Lung (tissue), 17 donors: ENCODE measurements at places on chromosomes 2 and 18. TPM values are rescaled to one million over a fixed set of nuclear protein-coding genes. Genes with fewer than 3 reads are reported as not detected.

- H3K36me3 ChIP-seq = no peaks in the 10 kb centered on the region
- DNase-seq = no peak
- H3K4me3 ChIP-seq = no peak overlapping the region
- H3K4me1 ChIP-seq = no peaks in the 10 kb centered on the region
Observed at GRCh38 chr2:48651158-48651790, 33.6 kb downstream of the GTF2A1L start.

Gene FOXI3
- total RNA-seq = not detected

Gene CDH20
- not detected for total RNA-seq

DNA sequence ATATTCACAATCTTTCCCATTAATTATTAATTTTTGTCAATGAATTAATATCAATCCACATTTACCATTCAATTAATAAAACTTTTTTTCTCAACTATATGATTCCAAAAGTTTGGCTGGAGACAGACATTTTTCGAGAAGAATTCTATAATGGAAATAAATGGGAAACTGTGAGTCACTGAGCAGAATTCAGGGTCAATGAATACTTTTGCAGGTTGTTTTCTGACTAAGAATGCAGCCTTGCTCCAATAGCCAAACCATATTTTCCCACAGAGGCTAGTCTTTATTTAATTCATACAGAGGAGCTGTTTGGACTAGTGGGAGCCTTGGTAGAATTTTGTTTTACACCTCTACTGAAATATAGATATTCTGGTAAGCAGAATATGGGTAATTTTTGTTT is 82.3 kb downstream of the ARHGAP28 start:
- no peak overlapping the region for H3K27ac ChIP-seq
- H3K36me3 ChIP-seq = peaks cover 5% of the 10 kb centered on the region
- H3K4me3 ChIP-seq = no peak overlapping the region
- no peaks in the 10 kb centered on the region for H3K4me1 ChIP-seq
- no peaks in the 10 kb centered on the region for H3K27me3 ChIP-seq

GRCh38 chr2:18346344-18346743 is 214.1 kb downstream of the RDH14 start:
- no peaks in the 10 kb centered on the region for H3K27me3 ChIP-seq
- H3K27ac ChIP-seq = no peak overlapping the region
- no peaks in the 10 kb centered on the region for H3K36me3 ChIP-seq
- H3K4me3 ChIP-seq = no peak overlapping the region
- peak; percentile 18 for DNase-seq
- H3K4me1 ChIP-seq = no peaks in the 10 kb centered on the region

DNA sequence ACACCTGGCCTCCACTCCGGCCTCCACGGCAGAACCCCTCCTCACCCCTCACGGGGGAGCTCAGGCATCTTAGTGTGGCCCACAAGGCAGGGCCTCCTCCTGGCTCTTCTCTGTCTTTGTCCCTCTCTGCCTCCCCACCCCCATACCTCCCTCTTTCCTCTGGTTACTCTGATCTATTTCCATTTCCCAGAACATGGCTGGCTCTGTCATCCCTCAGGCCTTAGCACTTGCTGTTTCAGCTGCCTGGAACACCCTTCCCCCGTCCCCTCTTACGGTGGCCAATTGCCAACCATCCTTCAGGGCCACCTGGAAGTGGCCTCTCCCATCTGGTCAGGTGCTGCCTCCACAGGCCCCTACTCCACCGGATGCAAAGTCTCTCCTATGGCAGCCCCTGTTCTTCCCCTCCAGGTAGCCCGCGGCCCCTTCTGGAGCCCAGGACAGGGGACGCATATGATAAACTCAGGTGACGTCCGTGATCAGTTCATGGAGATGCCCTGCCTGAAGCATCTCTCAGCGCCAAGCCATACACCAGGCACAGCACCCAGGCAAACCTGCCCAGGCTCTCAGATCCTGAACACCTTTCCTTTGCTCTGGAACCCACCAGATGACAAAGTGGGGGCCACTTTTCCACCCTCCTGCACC is 3.6 kb upstream of the ECEL1 start:
- no peaks in the 10 kb centered on the region for H3K4me1 ChIP-seq
- no peaks in the 10 kb centered on the region for H3K36me3 ChIP-seq
- H3K4me3 ChIP-seq = no peak overlapping the region
- H3K27me3 ChIP-seq = peaks cover 29% of the 10 kb centered on the region
- no peak for DNase-seq

- H3K27me3 ChIP-seq = no peaks in the 10 kb centered on the region
- H3K36me3 ChIP-seq = no peaks in the 10 kb centered on the region
- H3K4me3 ChIP-seq = no peak overlapping the region
Observed at GRCh38 chr18:26703170-26703930, 155.0 kb upstream of the KCTD1 start.

Gene ICOS
- total RNA-seq = 3.1 TPM

GRCh38 chr2:3066831-3067230 is 310.8 kb downstream of the EIPR1 start:
- no peaks in the 10 kb centered on the region for H3K36me3 ChIP-seq
- H3K4me1 ChIP-seq = no peaks in the 10 kb centered on the region
- no peak overlapping the region for H3K4me3 ChIP-seq

Gene PDCL3
- total RNA-seq = 19.7 TPM

Gene SEPTIN10
- total RNA-seq = 117 TPM

DNA sequence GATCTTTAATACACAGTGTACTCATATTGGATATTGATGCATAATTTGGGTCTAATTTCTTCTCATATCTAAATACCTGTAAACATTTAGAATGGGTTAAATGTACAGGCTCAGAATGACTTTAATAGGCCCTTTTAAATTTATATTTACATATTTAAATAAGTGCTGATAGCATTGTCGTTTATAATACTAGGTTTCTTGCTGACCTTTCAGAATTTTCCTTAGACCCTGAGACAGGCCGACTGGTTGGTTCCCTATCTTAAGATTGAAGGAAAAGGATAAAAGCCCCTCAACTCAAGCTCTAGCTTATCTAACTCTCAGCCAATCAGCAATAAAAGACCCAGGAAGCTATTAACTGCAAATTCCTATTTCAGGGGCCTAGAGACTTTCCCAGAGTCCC is 67.8 kb upstream of the HNMT start:
- no peak overlapping the region for H3K27ac ChIP-seq
- no peaks in the 10 kb centered on the region for H3K27me3 ChIP-seq
- no peak overlapping the region for H3K4me3 ChIP-seq

- no peaks in the 10 kb centered on the region for H3K27me3 ChIP-seq
- no peaks in the 10 kb centered on the region for H3K36me3 ChIP-seq
- no peaks in the 10 kb centered on the region for H3K4me1 ChIP-seq
Observed at GRCh38 chr18:42872838-42873237, 242.6 kb downstream of the RIT2 start.

Gene CYP27A1
- total RNA-seq = 38.3 TPM

DNA sequence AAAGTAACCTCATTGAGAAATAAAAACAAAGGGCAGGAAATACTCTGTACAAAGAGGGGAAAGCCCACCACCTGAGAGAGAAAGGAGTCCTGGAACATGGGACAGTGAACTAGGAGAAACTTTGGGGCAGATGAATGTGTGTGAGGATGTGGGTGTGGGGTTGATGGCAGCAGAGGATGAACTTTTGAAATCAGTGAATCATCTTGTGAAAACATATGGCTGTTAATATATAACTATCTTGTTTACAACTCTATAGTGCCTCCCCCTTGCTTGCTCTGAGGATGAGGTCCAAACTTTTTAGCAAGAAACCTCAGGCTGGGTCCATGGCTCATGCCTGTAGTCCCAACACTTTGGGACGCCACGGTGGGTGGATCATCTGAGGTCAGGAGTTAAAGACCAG is 171.8 kb upstream of the LHCGR start:
- no peaks in the 10 kb centered on the region for H3K36me3 ChIP-seq
- no peaks in the 10 kb centered on the region for H3K27me3 ChIP-seq
- no peaks in the 10 kb centered on the region for H3K4me1 ChIP-seq

Gene SP140
- 6.7 TPM for total RNA-seq

- H3K27me3 ChIP-seq = no peaks in the 10 kb centered on the region
- DNase-seq = no peak
Observed at GRCh38 chr2:189679226-189679625, 4.8 kb downstream of the ANKAR start.

Gene ERBB4
- total RNA-seq = 9.4 TPM

GRCh38 chr2:101692766-101693165 is 4.7 kb upstream of the MAP4K4 start:
- peaks cover 9% of the 10 kb centered on the region for H3K4me1 ChIP-seq
- no peak for DNase-seq
- no peaks in the 10 kb centered on the region for H3K27me3 ChIP-seq
- no peak overlapping the region for H3K27ac ChIP-seq
- no peaks in the 10 kb centered on the region for H3K36me3 ChIP-seq
- no peak overlapping the region for H3K4me3 ChIP-seq

DNA sequence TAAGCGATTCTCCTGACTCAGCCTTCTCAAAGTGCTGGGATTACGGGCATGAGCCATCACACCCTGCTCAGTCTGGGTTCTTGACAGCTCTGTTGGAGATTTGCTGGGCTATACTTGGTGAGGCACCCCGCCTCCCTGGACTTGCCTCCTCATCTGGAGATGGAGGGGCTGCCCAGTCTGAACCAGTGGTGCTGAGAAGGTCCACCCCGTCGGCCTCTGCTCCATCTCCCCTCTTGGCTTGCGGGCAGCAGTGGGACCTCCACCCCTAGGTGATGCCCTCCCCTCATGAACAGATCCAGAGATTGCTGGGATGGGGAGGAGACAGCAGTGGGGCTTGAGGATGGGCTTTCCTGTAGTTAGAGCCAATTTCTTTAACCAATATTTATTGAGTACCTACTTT is 120.9 kb downstream of the CLIP4 start:
- no peak overlapping the region for H3K27ac ChIP-seq
- no peak for DNase-seq
- no peaks in the 10 kb centered on the region for H3K36me3 ChIP-seq

Gene CPLX4
- not detected for total RNA-seq

Gene EFEMP1
- 190 TPM for total RNA-seq
